ENCODE measurements at places on chromosomes 4 and X.

DNA sequence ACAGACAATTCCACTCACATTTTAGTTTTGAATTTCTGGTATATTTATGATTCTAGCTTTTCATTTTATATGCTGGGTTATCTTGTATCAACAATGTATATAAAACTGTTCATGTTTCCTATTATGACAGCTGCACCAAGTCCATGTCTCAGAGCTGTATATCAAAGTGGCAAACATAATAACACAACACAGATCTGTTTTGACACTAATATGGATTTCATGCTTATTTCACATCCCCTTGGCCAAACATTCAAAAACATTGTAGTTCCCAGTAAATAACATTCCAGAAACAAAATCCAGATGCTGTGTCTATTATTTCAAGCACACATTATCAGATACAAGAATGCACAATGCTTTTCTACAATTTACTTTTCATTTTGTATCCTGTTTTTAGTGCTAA, 380.6 kb upstream of the MAGEB2 start:
- no peak for DNase-seq

DNA sequence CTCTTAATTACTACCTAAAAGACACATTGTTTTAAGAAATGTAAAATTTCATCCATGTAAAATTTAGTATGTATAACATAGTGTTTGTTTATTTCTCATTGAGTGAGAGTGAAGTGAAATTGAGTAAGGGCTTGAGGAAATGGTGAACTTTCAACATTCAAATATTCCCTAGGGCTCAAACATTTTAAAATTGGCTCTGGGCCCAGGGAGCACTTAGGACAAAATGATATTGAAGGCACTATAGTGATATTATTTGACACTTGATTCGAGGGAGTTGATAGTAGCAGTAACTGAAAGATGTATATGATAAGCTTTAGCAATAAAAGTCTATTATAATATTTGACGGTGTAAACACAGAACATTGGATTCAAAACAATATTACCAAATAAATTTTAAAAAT, 1244.0 kb upstream of the TENM3 start:
- peak; percentile 3 for DNase-seq

- no peak for DNase-seq
Measured at GRCh38 chr4:151568966-151569365, 160.0 kb downstream of the FHIP1A start.

DNA sequence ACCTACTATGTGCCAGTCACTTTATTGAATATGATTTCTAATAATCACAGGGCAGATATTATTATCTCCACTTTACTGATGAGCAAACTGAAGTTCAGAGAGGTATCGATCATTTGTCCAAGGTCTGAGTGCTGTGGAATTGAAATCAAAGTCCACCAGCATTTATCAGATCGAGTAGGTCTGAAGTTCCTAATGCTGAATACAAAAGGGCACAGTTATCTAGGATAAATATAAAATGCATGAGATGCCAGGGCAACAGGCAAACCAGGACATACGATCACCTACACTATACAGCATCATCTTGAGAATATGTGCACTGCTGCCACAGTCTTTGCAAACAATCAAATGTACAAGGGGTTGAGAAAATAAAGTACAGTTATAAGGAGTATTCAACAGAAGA, 57.2 kb upstream of the SH3RF1 start:
- no peak for DNase-seq

DNA sequence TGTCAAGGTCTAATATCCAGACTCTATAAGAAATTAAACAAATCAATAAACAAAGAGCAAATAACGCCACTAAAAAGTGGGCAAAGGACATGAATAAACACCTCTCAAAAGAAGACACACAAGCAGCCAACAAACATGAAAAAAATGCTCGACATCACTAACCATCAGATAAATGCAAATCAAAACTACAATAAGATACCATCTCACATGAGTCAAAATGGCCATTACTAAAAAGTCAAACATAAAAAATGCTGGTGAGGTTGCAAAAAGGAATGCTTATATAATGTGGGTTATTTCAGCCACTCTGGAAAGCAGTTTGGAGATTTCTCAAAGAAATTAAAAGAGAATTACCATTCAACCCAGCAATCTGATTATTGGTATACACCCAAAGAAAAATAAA, 481.1 kb downstream of the STPG2 start:
- no peak for DNase-seq

GRCh38 chr4:87651941-87652340, 1.9 kb downstream of the DMP1 start:
- DNase-seq, result no peak

- DNase-seq, result no peak
Measured at GRCh38 chr4:151418385-151418784, 9.4 kb downstream of the FHIP1A start.

GRCh38 chrX:140495739-140496138, 9.1 kb downstream of the SOX3 start:
- DNase-seq, result no peak

Data from NCI-H1092 (cell line).